ENCODE measurements at places on chromosomes 5 and 9.

DNA sequence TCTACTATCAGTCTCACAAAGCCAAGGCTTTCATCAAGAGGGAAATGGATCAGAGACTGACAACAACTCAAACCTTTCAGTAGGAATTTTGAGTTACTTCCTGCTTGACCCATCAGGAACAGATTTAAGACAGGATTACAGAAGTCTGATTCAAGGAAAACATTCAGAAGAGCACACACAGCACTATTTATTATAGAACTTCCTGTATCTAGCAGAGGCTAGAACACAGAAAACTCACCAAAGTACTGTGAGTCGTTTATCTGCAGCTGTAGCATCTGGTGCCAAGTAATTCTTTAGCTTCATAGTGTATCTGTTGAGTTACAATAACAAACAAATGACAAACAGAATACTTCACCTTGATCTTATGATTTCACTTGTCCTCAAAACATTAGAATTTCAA, 13.8 kb downstream of the LEAP2 start:
- DNase-seq = no peak

GRCh38 chr9:2489838-2490314, 131.7 kb upstream of the VLDLR start:
- DNase-seq = no peak

DNA sequence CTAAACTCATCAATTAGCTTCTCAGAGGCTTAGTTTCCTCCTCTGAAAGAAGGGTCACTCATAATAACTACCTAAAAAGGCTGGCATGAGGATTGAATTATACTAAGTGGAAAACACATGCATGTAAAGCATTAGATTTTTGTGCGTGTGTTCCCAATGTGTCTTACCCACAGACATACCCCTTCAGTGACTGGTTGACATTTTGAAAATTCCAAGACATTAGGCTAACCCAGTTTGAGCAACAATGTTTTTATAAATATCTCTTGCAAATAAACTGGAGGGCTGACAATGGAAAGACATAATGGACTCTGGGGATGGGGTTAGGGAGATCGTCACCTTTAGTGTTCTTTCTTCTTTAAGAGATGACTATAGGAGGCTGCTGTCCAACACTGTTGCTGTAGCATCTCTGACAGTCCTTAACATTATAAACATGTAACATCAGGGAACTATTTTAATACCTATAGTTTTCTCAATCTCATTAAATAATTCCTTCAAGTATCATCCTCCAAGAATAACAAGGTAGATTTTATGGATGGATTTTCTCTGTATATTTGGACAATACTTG, 24.3 kb downstream of the HMHB1 start:
- DNase-seq = no peak

DNA sequence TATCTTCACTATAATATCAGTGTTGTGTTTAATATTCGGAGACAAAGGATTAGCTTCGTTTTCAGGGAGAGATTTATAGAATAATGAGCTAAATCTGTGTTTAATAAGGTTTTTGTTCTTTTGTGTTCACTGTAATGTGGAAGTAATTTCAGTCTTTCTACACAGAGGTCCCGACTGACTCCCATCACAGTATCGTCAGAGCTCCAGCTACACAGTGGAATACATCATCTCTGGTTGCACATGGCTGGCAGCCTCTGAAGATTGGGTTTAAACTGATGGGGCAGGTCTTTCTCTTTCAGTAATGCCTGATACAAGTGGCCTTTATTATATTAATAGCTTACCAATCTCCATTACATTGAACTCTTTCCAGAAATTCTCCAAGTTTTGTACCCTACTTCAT, 736.7 kb upstream of the RIOK2 start:
- no peak for DNase-seq

DNA sequence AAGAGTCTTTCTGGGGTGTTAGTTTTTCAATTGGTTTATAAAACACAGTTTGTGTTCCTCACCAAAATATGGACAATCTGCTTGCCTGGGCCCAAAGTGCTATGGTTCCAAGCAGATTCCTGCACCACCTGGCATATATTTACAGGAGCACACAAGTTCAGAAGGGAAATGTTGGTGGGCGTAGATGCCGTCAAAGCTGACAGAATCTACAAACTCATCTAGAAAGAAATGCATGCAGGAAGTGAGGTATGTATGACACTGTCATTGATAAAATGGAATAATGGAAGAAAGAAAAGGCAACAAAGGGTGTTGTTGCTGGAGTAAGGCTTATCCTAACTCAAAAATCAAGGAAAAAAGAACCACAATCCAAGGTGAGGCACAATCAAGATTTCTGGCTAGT, 225.8 kb downstream of the MLLT3 start:
- DNase-seq = no peak

DNA sequence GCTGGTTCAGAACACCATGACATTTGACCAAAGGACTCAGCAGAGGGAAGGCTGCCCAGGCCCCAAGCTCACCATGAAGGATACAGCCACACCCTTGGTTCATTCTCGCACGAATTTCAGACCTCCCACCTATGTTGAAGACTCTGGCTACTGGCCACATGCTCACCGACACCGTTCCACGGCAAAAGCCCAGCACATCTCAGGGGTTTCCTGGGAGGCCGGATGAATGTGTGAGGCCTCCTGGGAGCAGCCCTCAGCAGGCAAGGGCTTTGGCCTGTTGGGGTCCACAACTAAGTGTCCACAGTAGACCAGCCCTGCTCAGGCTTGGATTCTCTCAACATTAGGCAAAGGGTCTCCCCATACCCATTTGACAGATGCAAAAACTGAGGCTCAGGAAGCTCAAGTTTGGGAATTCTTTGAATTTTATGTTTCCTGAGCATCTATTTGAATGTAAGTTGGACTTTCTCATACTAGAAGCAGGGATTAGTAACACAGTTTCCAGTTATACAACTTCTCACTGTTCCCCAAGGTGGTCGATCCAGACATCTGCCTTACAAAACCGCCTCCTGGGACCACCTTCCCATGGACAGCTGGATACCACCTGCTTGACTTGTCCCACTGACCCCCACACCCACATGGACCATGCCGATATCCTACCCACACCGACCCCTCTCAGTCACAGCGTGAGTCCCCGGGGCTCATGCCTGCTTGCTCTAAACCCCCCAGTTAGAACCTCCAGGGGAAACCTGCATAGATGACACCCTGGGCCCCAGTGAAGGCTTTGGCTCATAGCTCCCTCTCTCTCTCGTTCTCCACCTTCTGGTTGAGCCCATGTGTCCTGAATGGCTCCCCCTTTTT, 27.9 kb downstream of the CCT5 start:
- no peak for DNase-seq

DNA sequence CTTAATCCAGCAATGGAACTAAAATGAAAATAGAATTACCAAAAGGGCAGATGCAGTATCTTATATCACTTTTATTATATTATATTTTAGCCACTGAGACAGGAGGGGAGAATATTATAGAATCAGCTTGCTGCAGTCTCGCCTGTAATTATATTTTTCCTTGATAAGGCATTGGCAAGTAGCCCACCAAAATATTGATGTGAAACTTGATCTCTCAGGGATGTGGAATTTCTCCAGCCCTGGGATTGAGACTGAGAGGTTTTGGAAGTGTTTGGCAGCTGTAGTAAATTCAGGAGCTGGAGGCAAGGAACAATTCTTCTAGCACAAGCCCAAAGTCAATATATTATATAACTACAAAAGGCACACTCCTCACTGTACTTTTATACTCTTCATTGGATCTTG, 142.1 kb upstream of the ADAMTSL1 start:
- DNase-seq = no peak

- no peak for DNase-seq
Observed at GRCh38 chr9:136688274-136689107, 1.2 kb upstream of the AGPAT2 start.

GRCh38 chr9:20558566-20559016, 63.7 kb downstream of the MLLT3 start:
- DNase-seq = peak; percentile 36

DNA sequence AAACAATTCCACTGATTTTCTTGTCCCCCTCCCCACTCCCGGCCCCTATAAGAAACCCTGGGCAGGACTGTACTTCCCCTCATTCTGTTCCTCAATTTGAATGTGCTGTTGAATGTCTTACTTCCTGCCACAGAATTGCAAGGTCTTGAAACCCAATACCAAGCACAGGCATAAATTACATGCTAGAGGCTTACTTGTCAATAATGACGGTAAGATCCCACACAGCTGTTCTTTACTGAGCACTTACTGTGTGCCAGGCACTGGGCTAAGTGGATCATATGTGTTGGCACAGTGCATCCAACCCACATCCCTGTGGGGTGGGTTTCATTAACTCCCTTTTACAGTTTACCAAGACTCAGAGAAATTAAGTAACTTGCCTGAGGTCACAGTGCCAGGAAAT, 63.4 kb downstream of the MVB12B start:
- DNase-seq = no peak

Measured in brain pericyte (primary cell).